Placental epithelial cell (primary cell): ENCODE measurements at places on chromosomes 5 and 9. TPM values are rescaled to one million over a fixed set of nuclear protein-coding genes. Genes with fewer than 3 reads are reported as not detected.

The EGFL7 gene
- total RNA-seq: 2.0 TPM in 2 replicates

The C5orf34 gene
- total RNA-seq: 1.4 and 3.5 TPM in 2 replicates

The PLK2 gene
- total RNA-seq: 615 and 798 TPM in 2 replicates

The TRIM7 gene
- total RNA-seq: 1.2 and 1.8 TPM in 2 replicates

The SURF1 gene
- 22.0 and 30.0 TPM in 2 replicates for total RNA-seq

The ANKRD20A1 gene
- under 0.01 TPM in 2 replicates for total RNA-seq

The TOR1B gene
- 14.5 and 24.9 TPM in 2 replicates for total RNA-seq

The SLC23A1 gene
- total RNA-seq: not detected in 2 replicates

The RORB gene
- total RNA-seq: under 0.01 TPM in 1 of 2 replicates, not detected in the other

The FOXD4L5 gene
- 0.11 TPM in 1 of 2 replicates, not detected in the other for total RNA-seq

The DRD1 gene
- total RNA-seq: not detected in 2 replicates

The SYK gene
- under 0.01 and 0.33 TPM in 2 replicates for total RNA-seq

The CEL gene
- 0.54 and 0.79 TPM in 2 replicates for total RNA-seq

The COL5A1 gene
- total RNA-seq: 1,218 and 1,938 TPM in 2 replicates

The WWC1 gene
- total RNA-seq: 5.9 and 24.3 TPM in 2 replicates

The GABRG2 gene
- not detected in 2 replicates for total RNA-seq

The TAF11L14 gene
- total RNA-seq: not detected in 2 replicates

The GDA gene
- total RNA-seq: under 0.01 and 0.11 TPM in 2 replicates

The SLC28A3 gene
- total RNA-seq: 2.0 and 7.5 TPM in 2 replicates

The MCC gene
- total RNA-seq: 6.0 and 11.8 TPM in 2 replicates

The PSAT1 gene
- total RNA-seq: 9.0 and 71.5 TPM in 2 replicates

The HBEGF gene
- total RNA-seq: under 0.01 and 1.2 TPM in 2 replicates

The RETREG1 gene
- total RNA-seq: 15.7 and 19.4 TPM in 2 replicates

The FBXO4 gene
- total RNA-seq: 9.2 and 14.5 TPM in 2 replicates

The IFNK gene
- total RNA-seq: not detected in 2 replicates

The HINT2 gene
- 10.6 and 15.7 TPM in 2 replicates for total RNA-seq

The IL4 gene
- not detected in 2 replicates for total RNA-seq

The NUTM2F gene
- not detected in 2 replicates for total RNA-seq

The ADCY2 gene
- total RNA-seq: 0.76 and 1.6 TPM in 2 replicates

The PAEP gene
- not detected in 2 replicates for total RNA-seq

The LCN2 gene
- 0.39 and 0.54 TPM in 2 replicates for total RNA-seq

The CCL19 gene
- total RNA-seq: not detected in 2 replicates

The PTPDC1 gene
- total RNA-seq: 4.4 and 9.0 TPM in 2 replicates

The ARHGEF37 gene
- 3.7 and 5.1 TPM in 2 replicates for total RNA-seq

The LVRN gene
- under 0.01 TPM in 1 of 2 replicates, not detected in the other for total RNA-seq

The ISCA1 gene
- total RNA-seq: 16.5 and 25.1 TPM in 2 replicates

The CXXC5 gene
- 50.6 and 79.7 TPM in 2 replicates for total RNA-seq

The SAP30L gene
- total RNA-seq: 22.9 and 45.5 TPM in 2 replicates

The SHB gene
- total RNA-seq: 16.9 and 30.1 TPM in 2 replicates
